ENCODE measurements at places on chromosomes 11 and 22.

GRCh38 chr11:82718307-82718706 lies 15.4 kb downstream of the FAM181B start:
- no peak for DNase-seq

- no peak for DNase-seq
Observed at GRCh38 chr22:22369964-22370270, 125.3 kb downstream of the VPREB1 start.

DNA sequence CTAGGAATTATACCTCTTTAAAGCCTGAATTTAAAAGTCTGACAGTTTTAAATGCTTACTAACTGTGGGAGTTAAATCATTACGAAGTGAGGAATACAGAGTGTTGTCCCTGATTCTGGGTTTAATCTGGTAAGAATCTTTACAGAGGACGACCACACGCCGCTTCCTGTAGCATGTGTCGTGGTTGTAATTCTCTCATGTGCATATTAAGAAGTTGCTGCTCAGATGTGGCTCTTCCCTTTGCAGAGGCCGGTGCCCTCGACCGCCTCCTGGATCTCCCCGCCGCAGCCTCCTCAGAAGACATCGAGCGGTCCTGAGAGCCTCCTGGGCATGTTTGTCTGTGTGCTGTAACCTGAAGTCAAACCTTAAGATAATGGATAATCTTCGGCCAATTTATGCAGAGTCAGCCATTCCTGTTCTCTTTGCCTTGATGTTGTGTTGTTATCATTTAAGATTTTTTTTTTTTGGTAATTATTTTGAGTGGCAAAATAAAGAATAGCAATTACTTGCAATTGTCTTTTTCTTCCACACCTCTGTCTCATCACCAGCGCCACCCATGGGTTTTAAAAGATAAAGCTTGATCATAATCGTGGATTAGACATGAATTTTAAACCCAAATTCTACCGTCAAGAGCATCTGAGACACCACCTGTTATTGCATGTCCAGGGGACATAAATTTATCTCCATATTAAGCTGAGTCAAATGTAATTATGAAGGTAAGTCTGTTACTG lies 6.5 kb downstream of the GAL start:
- DNase-seq = no peak

GRCh38 chr11:109378034-109378433 lies 44.0 kb upstream of the C11orf87 start:
- no peak for DNase-seq

DNA sequence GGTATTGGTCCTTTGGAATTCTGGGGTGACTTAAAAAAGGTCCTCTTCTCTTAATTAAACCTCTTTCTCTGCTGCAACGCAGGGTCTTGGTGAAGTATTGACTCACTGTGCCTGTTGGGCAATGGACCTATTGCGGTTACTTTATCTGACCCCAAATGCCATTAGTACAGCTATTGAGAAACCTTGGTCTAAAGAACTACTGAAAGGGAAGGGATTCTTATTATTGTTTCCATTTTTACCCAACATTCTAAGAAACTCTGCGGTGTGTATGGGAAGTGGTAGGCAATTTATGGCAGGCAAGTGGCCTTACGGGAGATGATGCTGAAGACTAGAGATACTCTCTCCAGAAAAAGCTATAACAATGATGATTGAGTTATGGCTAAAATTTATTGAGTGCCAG lies 12.5 kb downstream of the SLC6A5 start:
- no peak for DNase-seq

DNA sequence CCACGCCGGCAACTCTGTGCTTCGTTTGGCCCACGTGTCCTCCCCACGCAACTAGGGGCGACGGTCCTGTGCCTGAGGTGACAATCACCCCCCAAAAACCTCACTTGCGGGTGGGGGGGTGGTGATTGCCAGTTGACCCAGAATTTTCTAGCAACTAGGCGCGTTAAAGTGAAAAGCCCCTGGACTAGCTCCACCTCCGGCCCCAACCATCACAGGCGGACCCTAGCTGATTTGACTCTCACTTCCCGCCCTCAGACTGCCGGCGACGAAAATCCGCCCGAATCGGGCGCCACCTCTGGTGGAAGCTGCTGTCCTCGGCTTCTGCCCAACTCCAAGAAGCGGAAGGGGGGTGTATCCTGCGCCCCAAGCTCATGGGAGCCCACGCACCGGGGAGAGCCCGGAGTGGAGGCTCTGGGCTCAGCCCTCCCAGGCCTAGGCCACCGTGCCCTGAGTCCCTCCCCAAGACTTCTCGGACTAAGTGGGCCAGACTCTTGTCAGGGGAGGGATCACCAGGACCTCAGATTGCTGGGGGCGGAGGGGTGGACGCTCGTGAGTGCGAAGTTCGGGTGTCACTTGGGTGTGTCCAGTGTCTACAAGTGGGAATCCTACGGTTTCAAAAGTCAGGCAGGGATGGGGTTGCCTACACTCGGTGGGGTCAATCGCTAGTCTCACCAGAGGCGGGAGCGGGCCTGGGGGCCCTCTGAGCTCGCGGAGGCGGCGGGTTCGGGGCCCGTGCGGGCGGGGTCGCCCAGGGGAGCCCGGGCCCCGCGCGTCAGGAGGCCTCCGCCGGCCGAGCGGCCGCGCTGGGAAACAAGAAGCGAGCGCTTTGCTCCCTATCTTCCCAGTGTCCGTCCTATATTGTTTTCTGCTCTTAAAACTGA lies 12.3 kb downstream of the PAX6 start:
- no peak for DNase-seq

GRCh38 chr22:19615001-19615461 lies 90.8 kb upstream of the CLDN5 start:
- no peak for DNase-seq

GRCh38 chr11:120686516-120686915 lies 175.0 kb downstream of the GRIK4 start:
- no peak for DNase-seq

DNA sequence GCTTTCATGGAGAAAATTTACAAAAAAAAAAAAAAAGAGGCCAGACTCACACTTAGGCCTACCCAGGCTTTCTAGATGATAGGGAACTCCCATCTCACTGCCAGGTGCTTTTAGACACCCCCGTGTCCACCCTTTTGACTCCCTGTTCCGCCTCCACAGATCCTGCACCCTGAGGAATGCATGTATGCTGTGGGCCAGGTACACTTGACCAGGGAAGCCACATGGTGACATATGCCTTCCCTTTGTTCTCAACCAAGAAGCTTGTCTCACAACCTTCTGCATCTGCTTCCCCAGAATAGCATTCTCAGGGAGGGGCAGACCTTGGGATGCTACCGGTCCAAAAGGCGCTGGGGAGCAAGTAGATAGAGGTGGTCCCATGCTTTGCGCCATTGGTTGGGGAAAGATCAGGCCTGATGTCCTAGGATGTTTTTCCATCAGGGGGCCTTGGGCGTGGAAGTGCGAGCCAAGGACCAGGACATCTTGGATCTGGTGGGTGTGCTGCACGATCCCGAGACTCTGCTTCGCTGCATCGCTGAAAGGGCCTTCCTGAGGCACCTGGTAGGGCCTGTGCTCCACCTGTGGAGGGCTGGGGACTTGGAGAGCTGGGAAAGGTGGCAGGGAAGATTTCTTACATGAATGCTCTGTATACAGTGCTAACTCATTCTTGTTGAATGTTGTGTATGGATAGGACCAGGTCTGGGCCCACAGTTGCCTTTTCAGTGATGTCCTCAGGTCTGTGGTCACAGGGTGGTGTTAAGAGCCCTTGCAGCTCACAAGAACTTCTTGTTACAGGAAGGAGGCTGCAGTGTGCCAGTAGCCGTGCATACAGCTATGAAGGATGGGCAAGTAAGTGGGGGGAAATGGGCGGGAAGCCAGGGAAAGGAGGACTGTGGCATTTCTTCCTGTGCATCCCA lies 7.5 kb downstream of the HMBS start:
- no peak for DNase-seq

DNA sequence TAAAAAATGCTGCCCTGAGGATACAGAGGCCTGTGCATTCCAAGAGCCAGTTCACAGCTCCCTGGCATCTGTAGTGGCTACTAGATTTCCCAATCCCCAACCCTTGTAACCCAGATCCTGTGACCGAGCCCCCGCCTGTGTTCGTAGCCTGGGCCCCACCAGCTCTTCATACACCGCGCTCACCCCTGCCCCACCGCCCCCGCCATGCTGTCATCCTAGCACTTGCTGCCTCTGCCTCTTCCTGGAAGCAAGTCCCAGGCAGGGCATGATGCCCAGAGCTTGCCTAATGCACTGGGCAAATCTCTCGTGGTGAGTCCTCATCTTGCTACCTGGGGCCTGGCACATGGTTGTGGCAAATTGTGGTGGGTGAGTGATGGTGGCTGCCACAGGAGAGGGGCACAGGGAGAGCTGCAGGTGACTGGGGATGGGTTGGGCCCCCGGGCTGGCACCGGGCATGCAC lies 7.1 kb downstream of the MGAT3 start:
- no peak for DNase-seq

GRCh38 chr11:61854966-61855714 lies 27.0 kb downstream of the FADS2 start:
- DNase-seq = no peak

DNA sequence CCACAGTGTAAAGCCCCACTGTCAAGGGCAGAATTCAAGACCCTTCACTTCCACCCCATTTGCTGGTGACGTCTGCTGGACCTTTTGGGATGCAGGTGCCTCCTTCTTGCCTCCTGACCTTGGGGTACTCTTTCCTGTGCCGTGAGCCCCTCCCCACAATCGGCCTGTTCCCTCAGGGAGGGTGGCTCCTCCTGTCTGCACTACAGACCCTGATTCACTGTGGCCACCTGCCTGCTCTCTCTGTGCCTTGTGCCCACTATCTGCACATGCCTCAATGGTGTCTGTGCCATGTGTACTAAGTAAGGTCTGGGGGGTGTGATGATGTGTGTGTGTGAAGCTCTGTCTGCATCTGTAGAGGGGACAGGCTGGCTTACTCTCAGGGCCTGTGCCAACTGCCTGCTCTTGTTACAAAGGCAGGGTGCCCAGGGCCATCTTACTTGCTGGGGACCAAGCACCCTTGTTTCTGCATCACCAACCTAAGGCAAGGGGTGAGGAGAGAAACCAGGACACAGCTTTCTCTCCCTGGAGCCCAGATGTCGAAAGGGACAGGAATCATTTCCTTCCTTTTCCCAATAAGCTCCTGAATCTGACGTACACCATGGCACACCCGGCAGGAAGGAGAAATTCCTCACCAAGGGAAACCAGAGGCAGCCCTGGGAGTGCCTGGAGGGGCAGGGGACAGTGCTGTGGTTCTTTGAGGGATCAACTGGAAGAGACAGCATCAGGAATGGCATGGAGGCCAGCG lies 3.7 kb downstream of the PPM1F start:
- no peak for DNase-seq

DNA sequence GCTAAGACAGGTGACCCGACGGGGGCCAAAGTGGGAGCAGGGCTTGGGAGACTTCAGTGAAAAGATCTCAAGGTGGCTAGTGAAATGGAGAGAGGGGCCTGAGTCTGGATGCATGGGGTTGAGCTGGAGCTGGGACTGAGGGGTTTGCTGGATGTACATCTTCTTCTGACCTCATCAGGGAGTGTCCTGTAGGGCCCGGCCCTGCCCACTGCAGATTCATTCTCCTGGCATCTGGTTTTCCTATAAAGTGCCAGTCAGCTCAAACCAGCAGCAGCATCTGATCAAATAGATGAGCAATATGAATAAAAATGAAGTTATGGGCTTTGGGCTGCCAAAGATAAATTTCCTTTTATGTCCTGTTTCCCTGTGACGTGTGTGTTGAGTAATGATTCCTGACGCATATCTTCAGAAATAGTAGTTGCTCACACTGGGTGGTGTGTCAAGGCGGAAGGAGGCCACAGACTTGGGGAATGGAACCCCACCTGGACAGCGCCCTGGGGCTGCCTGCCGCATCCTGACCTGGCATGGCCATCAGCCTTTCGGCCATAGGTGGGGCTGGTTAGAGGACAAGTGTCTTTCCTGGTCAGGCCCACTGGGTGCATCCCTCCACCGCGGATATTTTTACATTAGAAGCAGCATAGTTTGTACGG lies 135.4 kb downstream of the OSBP2 start:
- DNase-seq = no peak

- no peak for DNase-seq
Observed at GRCh38 chr22:17705546-17705945, 67.0 kb downstream of the BCL2L13 start.

DNA sequence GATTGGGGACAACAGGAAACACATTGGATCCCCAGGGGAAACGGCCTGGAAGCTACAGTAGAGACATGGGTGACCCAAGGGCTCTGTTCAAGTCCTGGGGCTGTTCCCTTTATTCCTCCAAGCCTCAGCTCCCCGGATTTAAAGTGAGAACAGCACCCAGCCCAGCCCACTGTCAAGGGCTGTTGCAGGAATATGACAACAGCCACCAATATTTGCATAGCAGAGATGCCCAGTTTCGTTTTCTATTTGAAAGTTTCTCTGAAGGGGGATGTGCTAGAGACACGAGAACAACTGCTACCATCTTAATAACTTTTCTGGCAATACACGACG lies 81.1 kb upstream of the WNT7B start:
- DNase-seq = no peak

DNA sequence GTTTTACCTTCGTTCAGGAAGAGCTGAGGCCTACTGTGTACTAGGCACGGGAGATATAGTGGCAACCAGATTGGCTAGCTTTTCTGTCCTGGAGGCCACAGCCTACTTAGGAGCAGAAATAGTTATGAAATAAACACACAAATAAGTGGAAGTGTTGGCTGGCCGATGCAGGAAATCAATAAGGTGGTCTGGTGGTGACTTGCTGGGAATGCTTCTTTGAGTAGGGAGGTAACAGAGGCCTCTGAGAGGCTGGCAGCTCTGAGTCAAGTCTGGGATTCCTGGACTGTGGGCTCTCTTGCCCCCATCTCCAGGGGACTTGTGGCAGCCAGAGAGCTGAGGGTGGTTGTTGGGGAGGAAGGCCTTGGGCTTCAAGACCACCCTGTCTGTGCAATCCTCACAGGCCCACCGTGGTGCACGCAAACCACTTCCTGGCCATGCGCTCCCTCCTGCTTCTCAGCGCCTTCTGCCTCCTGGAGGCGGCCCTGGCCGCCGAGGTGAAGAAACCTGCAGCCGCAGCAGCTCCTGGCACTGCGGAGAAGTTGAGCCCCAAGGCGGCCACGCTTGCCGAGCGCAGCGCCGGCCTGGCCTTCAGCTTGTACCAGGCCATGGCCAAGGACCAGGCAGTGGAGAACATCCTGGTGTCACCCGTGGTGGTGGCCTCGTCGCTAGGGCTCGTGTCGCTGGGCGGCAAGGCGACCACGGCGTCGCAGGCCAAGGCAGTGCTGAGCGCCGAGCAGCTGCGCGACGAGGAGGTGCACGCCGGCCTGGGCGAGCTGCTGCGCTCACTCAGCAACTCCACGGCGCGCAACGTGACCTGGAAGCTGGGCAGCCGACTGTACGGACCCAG lies 4.1 kb downstream of the SERPINH1 start:
- DNase-seq = no peak

GRCh38 chr11:37942081-37942480 lies 1344.0 kb upstream of the RAG2 start:
- no peak for DNase-seq

DNA sequence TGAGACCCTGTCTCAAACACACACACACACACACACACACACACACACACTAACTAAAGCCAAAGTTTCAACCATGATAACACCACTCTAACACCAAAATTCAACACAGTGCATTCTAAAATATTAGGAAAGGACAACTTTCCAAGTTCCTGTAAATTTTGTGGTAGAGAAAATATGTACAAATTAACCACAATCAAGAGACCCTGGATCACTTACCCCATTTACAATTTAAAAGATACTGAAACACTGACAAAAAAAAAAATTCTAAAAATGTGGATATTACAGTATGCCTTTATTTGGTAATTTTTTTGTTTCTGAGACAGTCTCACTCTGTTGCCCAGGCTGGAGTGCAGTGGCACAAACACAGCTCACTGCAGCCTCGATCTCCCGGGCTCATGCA lies 9.7 kb downstream of the MRTFA start:
- no peak for DNase-seq

Measured in activated T-cell treated with anti-CD3 and anti-CD28 coated beads, Interleukin-2, amount 50 U/mL, for 24 hours (primary cell).